Activated CD4-positive, CD25-positive, alpha-beta regulatory T cell treated with anti-CD3 and anti-CD28 coated beads, Interleukin-2, amount 50 U/mL, for 24 hours (primary cell): ENCODE measurements at places on chromosomes 2 and 18.

- ATAC-seq, result no peak
Measured at GRCh38 chr2:225462417-225462816, 62.9 kb downstream of the NYAP2 start.

DNA sequence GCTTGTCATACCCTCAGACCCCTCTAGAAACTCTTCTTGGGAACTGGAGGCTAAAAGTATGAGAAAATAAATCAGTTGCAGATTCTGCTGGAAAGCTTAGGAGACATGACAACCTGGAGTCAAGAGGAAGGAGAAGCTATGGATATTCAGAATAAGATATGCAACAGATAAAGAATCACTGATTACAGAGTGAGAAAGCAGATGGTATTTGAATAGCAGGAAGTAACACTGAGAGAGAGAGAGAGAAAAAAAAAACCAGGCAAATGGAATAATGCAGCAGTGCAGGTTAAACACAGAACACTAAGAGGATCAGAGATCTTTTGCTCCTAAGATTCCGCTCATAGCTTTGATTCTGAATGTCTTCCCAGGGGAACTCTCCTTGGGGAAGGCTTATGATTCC is 1284.1 kb upstream of the NXPH2 start:
- ATAC-seq, result no peak

- ATAC-seq, result no peak
Measured at GRCh38 chr2:146068051-146068450, 1548.1 kb upstream of the ZEB2 start.

DNA sequence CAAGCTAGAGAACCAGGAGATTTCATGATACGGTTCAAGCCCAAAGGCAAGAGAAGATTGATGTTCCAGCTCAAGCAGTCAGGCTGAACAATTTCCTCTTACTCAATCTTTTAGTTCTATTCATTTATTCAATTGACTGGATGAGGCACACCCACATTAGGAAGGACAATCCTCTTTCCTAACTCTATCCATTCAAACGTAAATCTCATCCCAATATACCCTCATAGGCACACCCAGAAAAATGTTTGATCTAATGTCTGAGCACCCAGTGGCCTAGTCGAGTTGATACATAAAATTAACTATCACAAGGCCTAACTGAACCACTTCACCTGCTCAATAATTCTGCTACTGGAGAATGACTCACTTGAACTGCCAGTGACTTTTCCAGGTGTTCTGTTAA is 180.7 kb downstream of the RAD51AP2 start:
- no peak for ATAC-seq

DNA sequence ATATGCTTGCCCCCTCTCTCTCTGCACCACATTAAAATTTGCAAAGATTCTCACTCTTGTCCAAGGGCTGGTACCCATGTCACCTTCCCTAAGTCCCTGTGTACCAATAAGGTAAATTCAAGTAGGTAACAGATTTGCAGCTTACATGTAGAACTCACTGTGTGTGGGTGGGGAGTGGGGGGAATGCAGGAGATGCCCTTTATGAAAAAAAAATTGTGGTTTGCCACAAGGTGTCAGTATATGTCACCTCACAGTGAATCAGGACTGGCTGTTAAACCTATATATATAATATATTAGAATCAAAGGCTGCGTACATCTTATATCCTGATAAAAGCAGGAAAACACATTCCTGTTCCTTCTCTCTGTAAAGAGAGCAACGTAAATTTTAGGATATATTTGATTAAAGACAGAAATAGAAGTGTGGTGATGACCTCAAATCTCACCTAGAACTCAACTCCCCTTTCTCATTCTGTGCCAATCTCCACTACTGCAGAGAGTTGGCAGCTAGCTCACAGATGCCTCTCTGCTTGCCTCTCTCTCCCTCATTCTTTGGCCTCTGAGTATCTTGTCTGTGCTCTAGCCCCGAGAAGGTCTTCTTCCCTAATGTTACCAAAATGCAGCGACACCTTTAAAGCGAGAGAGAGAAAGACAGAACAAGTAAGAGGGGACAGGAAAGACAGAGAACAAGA is 536 bp downstream of the XDH start:
- ATAC-seq, result no peak

DNA sequence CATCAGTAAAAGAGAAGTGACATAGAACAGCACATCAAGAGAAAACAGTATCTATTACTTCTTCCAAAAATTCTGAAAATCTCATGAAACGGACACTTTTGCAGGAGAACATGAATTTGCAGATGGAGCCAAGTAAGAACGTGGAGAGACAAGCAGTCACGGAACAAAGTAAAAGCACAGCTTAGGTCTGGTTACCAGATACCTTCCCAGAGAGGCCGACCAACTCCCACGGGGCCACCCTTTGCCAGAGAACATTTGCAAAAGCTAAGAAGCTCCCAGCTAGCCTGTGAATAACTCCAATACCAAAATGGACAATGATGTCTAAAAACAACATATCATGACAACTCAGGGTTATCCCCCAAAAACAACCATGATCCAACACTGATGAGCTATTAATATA is 38.9 kb downstream of the THAP4 start:
- no peak for ATAC-seq

- ATAC-seq, result no peak
Measured at GRCh38 chr2:8549273-8549922, 132.5 kb upstream of the ID2 start.
